CD8-positive, alpha-beta T cell (primary cell): ENCODE measurements at places on chromosomes 7 and 10. TPM values are rescaled to one million over a fixed set of nuclear protein-coding genes. Genes with fewer than 3 reads are reported as not detected.

IL15RA gene
- total RNA-seq = 4.8 TPM

SAP25 gene
- total RNA-seq = 30.2 TPM

CHCHD2 gene
- 283 TPM for total RNA-seq

CPN1 gene
- total RNA-seq = not detected

SLC16A12 gene
- not detected for total RNA-seq

CACNB2 gene
- not detected for total RNA-seq

AIMP2 gene
- total RNA-seq = 6.9 TPM

TLX1 gene
- not detected for total RNA-seq

ITGB8 gene
- not detected for total RNA-seq

FGF8 gene
- total RNA-seq = not detected
